ENCODE measurements at places on chromosomes 1 and 21.

DNA sequence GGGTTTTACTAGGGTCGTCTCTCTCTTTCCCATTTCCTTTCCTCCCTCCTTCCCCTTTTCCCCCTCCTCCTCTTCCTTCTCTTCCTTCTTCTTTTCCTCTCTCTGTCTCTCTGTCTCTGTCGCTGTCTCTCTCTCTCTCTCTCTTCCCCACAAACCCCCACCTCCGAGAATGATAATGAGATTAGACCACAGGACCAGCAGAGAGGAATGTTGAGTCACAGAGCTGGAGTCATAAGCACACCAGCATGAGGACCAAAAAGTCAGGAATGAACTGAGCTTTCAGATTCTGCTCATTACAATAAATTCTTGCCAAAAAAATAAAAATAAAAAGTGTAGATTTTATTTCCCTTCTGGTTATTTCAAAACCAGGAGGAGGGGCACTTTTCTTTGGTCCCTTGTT lies 377.4 kb downstream of the LTN1 start:
- no peak for DNase-seq

DNA sequence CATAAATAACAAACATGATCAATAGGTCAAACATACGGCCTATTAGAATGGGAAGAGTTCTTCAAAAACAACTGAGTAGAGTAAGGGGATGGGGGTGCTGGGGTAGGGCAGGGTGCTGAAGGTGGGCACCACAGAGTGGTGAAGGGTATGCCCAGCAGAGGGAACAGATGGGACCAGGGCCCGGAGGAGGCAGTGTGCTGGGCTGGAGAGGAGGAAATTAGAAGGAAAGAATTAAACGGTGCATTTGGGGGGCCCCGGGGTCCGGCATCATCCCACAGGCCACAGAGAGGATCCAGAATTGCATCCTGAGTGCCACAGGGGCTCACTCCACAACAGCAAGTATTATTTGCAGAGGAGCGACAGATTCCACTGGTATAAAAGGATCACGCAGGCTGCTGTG lies 94.5 kb downstream of the GLIS1 start:
- no peak for DNase-seq

GRCh38 chr1:14255711-14256110 lies 342.8 kb upstream of the KAZN start:
- DNase-seq, result no peak

GRCh38 chr1:244901400-244902015 lies 37.2 kb upstream of the HNRNPU start:
- no peak for DNase-seq

Measured in activated T-cell treated with anti-CD3 and anti-CD28 coated beads for 24 hours (primary cell).